ENCODE measurements at places on chromosomes 16 and 17. TPM values are rescaled to one million over a fixed set of nuclear protein-coding genes. Genes with fewer than 3 reads are reported as not detected.

DNA sequence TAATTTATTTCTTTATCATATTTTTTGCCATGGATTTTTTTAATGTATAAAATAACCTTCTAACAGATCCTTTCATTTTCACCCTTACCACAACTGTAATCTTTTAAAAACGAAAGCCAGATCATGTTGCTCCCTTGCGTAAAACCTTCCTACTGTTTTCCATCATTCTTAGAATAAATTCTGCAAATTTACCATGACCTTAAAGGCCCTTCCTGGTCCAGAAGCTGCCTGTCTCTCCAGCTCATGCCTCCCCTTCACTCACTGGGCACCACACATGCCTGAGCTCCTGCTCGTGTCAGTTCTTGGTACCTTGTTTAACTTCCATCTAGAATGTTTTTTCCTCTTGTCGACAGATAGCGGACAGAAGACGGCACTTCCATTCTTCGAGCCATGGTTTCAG lies 245.0 kb upstream of the CDH5 start:
- DNase-seq, result no peak

GRCh38 chr17:48241131-48241591 lies 133.6 kb downstream of the SNX11 start:
- DNase-seq, result no peak

- DNase-seq, result no peak
Measured at GRCh38 chr17:2952174-2952845, 111.1 kb downstream of the OR1D5 start.

- DNase-seq, result no peak
Measured at GRCh38 chr17:163514-164098, 17.8 kb downstream of the DOC2B start.

DNA sequence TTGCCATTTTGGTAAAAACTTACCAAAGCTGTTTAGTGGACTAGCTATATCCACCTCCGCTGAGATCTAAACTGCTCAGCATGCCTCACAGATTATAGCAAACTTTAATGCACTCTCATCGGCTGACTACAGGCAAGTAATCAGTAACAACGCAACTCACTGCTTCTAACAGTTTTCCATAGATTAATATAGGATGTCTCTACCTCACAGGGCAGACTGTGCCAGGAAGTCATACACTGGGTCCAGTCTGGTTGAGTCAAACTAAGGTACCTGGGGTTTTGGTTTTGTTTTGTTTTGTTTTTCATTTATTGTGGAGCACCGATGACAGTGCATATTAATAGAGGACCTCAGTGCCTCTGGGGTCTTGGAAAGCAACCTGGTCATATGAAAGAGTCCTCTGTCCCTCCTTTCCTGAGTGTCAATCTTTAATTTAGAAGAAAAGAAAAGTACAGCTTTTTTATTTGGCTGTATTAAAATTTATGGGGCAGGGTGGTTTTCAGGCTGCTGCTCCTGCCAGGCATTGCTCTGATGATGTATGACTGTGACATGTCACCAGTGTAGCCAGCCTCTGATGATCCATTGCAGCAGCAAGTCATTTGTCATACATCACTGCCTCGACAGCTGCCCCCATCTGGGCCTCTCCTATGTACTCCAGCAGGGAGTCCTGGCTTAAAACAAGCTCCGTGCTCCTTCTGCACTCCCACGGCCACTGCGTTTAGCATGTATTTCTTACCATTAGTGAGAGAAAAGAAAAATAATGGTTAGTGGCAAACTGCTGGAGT lies 854.1 kb downstream of the KCNJ2 start:
- no peak for DNase-seq

- no peak for DNase-seq
Measured at GRCh38 chr17:46774108-46774737, 44.3 kb downstream of the WNT3 start.

DNA sequence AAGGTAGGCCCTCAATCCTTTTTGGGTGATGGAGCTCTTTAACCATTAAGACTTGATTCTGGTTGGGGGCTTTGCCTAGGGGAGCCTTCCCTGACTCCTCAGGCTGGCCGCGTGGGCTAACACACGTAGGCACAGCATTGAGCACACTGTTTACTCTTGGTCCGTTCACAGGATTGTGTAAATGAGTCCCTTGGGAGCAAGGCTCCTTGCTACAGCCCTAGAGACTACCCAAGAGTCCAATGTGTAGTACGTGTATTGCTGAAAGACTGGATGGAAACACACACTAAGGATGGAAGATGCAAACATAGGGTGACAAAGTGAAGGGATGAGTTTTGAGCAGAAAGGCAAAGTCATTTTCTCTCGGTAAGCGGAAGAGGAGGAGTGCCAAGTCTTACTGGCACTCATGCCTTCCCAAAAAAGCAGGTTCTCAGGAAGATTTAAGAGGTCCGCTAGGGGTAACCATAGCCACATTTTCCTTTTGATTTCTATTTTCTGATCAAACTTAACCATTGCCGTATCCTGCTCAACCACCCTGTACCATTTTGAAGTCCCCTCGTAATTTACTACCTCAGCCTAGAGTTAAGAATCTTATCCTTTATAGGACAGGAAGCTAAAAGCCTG lies 911 bp upstream of the ITGA2B start:
- no peak for DNase-seq

DNA sequence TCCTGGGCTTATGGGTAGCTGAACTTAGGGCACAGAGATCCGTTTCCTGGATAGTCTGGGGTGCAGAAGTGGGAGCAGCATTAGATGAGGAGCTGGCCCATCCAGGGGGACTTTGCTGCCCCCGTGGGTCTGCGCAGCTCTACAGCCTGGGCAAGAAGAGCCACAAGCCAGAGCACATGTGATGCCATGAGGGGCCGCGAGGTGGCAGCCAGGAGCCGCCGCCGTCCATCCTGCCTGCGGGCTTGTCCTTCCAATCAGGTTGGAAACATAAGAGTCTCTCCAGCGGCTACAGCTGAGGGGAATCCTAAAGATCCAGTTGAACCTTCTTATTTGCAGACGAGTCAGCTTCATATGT lies 21.9 kb downstream of the C1QTNF1 start:
- DNase-seq, result peak; percentile 33

Gene KRT23
- total RNA-seq, result not detected

Gene PRSS33
- not detected for total RNA-seq

Gene TEN1
- 13.4 TPM for total RNA-seq

Gene NAA38
- 30.3 TPM for total RNA-seq

Data from T-helper 17 cell (primary cell).